Fibroblast of skin of left quadriceps (primary cell): ENCODE measurements at places on chromosomes 11 and 22.

DNA sequence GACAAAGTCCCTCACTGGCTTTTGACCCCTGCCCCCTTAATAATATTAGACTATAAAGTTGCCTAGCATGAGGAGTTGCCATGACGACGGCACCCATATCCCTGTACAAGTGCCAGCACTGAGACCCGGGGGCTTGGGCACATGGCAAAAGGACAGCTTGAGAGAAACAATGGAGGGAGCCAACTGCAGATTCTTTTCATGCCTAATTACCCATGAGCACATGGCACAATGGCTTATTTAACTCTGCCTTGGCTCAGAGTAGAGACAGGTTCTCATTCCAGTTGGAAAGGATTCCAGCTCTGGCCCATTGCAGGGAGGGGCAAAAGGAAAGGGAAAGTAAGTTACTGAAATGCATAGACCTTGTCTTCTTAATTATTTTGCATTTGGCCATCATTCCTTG lies 261.2 kb upstream of the UBASH3B start:
- DNase-seq: no peak

DNA sequence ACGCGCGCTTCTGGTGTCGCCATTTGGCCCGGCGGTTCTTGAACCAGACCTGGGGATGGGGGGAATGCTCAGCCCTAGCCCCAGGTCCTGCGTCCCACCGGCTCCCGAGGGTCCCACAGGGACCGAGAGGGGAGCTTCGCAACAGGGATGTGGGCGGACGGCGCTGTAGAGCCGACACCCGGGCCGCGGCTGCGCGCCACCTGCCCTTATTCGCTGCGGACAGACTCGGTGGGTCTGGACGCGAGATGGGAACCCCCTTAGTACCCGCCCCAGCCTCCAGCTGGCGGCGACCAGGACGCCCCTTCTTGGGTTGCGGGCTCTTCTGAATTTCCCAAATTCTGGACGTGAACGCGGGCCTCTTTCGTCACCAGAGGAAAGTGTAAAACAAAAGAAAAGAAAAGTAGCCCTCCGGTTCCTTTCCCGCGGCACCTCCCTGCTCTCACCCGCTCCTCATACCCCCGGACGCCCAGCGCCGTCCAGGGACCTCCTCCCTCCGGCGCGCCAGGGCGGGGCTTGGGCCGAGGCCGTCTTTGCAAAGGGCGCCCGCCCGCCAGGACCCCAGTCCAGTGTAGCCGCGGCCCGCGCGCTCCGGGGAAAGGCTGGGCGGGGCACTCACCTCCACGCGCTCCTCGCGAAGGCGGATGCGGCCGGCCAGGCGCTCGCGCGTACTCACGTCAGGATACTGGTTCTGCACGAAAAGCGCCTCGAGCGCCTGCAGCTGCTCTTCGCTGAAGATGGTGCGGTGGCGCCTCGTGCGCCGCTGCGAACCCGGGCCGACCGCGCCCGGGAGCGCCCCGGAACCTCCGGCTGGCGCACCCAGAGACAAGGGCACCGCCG lies 827 bp downstream of the GSC2 start:
- no peak for DNase-seq

- no peak for DNase-seq
These were observed 39.2 kb upstream of the LRRC32 start for GRCh38 chr11:76709756-76710155.

- DNase-seq: no peak
These were observed 36.0 kb downstream of the SYN3 start for GRCh38 chr22:33022231-33022630.

- no peak for DNase-seq
These were observed 258.3 kb downstream of the ETS1 start for GRCh38 chr11:128328955-128329551.

- no peak for DNase-seq
These were observed 38.7 kb upstream of the CDON start for GRCh38 chr11:126101251-126101929.

GRCh38 chr11:128326791-128327190 lies 260.6 kb downstream of the ETS1 start:
- DNase-seq: no peak

DNA sequence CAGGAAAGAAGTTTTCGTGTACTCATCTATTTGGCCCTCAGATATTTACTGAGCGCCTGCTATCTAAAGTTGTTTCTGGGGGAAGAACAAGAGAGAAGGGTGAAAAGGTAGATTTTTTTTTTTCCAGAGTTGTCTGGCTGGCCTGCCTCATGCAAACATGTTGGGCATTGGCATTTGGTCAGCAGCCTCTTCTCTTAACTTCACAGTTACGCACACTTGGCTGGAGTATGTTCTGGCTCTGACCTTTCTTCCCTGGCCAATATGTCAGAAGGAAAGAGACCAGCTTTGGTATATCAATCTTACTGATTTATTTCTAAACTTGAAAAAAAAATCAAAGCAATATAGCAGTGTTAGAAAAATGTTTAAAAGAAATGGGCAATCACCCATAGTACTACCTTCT lies 54.2 kb upstream of the GRAMD1B start:
- DNase-seq: no peak

GRCh38 chr11:39205236-39205995 lies 2254.0 kb downstream of the LRRC4C start:
- DNase-seq: no peak

DNA sequence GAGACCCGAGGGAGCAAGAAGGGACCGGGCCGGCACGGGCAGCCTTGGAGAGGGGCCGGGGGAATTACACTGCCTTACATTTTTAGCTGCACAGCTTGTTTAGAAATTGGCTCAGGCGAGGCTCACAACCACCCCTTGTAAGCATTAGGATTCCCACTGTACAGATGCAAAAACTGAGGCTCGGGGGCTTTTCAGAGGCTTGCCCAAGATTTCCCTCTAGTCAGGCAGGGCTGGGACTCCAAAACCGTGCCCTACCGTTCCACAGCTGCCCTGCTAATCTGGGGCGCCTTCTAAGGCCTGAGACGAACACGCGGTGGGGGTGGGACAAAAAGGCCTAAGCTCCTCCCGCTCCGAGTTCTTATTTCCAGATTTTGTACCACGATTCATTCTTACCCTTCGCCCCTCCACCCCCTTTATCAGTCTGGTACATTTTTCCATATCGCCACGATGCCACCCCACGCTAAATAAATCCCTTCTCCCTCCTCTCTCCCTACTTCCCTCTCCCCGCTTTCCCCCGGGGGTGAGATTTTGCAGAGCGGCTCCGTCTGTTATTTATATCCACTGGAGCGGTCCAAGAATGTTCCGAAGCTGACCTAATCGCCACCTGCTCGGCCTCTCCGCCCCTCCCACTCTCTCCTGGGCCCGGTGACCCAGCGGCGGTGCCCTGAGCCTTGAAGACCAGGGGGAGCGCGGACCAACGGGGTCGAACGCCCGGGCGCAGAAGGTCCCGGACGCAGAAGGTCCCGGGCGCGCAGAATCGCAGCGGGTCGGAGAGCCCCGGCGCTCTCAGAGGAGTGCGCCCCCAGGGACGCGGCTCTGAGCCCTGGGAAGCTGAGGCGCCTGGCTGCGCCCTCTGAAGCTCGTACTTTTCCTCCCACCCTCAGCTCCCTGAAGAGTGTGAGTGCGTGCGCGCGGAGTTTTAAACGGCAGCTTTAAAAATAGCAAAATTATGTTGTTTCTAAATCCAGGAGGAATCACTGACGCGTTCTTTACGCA lies 764 bp upstream of the PACSIN3 start:
- no peak for DNase-seq

DNA sequence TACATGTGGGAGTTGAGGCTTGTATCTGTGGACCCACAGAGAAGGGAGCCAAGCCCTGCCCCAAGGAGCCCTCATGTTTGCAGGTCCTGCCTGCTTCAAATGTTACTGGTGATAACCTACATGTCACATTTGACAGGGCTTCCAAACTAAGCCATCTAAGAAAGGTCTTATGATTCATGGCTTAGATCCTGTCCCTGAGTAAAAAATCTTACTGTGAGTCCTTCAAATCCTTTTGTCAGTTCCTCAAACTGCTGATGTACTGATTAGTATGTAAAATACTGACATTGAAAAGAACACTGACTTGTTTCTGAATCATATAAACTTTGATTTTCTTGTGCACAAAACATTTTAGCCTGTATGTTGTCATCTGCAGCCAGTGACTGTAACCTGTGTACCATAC lies 1.0 kb upstream of the PANX1 start:
- DNase-seq: no peak

DNA sequence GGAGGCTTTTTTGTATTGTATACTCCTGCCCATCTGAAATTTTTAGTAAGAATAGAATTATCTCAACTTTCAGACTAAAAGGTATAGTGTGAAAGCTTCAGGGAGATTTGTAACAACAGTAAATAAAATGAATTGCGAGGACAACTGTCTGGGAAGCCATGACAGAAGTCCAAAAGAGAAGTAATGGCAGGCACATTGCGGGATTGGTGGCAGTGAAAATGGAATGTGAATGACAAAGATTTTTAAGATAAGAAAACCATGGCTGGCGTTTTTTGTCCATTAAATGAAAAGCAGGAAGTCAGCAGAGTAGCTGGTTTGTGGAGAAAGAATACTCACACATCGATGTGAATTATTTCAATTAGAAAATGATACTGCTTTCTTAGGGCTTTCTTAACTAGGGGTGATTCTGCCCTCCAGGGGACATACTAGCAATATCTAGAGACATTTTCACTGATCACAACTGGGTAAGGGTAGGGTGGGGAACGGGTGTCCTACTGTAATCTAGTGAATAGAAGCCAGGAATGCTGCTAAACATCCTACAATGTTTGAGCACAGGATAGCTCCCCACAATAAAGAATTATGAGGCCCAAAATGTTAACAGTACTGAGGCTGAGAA lies 1.6 kb downstream of the NPAT start:
- DNase-seq: no peak

DNA sequence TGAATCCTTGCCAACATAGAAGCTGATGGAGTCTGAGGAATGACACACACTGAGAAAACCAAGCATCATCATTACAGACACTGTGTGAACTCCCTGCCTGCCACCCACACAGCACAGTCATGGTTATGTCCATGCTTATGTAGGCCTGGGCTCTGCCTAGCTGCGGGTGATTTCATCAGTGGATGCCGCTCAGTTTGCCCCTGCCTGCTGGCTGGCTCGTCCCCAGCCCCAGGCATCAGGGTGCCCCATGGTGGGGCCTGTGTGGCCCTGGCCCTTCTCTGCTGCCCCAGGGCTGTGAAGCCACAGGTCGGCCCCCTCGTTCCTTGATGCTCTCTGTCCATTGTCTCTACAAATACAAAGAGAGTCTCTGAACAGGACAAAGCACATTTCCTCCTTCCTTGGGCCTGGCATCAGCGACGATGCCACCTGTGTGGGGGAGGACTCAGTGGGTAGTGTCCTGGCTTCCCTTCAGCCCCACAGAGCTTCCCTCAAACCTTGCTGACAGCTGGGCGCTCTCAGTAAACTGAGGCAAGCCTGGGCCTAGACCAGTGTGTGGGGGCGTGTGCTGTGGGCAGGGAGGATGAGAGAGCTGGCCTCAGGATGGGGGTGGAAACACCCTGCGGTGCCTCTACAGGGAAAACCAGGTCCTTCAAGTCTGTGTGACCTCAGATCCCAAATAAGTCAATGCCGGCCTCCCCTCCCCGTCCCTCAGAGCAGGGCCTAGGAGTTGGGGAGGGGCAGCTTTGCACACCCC lies 20.0 kb upstream of the TUB start:
- DNase-seq: no peak

GRCh38 chr11:20808328-20808727 lies 138.9 kb downstream of the NELL1 start:
- no peak for DNase-seq

GRCh38 chr11:35615921-35616900 lies 2.0 kb upstream of the FJX1 start:
- DNase-seq: no peak

DNA sequence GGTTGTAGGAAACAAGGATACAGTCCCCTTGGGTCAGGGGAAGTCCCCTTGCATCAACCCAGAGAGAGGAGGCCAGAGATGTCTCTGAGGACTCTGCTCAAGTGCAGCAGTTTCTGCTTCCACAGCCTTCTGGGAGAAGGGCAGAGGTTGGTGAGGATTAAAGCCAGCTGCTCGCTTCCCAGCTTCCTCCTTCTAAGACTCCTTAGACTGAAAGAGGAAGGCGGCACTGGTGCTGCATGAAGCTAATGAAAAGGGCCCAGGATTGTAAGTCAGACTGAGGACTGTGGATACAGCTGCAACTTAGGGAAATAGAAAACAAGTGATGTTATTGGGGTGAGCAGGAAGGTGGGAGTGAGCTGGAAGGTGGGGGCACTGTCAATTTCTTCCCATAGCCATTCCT lies at the start of gene OR52K1:
Gene OR52K1 (plus strand): TSS at position 202 of the 400 bp plus-strand sequence. CDS start 6,255 bp downstream, outside the sequence.
- no peak for DNase-seq

GRCh38 chr11:1126935-1127663 lies 30.7 kb upstream of the MUC5AC start:
- DNase-seq: no peak

GRCh38 chr22:41508770-41509170 lies 35.5 kb downstream of the POLR3H start:
- DNase-seq: no peak

DNA sequence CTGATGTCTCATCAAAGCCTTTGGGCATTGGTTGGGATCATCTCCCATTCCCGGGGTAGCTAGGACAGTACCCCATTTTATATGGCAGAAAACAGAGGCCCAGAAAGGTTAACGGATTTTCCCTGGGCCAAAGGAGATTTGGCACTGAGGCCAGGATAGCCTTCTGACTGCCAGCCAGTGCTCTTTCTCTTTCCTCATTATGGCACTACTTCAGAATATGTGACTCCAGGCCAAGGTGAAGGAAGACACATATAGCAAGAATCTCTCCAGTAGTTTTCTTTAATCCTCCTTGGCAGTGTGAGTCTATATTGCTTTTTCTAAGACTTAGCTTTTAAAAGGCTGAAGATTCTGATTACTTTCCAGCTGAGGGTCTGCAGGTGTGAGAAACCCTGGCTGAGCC lies 94.8 kb upstream of the AMOTL1 start:
- DNase-seq: no peak

DNA sequence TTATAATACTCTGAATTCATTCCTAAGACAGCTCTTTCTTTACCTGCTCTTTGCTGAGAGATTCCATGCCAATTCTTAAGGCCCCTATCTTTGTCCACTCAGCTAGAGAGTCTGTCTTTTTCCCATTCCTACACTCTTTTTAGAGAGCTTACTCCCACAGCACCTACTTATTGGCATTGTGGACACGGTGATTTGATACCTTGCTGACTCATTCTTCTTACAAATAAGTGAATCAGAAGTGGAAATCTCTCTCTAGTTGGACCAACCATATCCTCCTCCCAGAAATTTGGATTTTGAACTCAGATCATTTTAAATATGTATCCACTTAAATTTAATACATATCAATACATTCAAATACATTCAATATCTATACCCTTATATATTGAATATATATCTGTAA lies 32.5 kb upstream of the OR6M1 start:
- DNase-seq: no peak
